Sigmoid colon (tissue), 7 donors: ENCODE measurements at places on chromosomes 2 and 18.
A peak's percentile ranks its signal among the peaks of the same experiment; 100 is the strongest.

- DNase-seq, result no peak
Measured at GRCh38 chr2:187407407-187408084, 40.5 kb downstream of the CALCRL start.

DNA sequence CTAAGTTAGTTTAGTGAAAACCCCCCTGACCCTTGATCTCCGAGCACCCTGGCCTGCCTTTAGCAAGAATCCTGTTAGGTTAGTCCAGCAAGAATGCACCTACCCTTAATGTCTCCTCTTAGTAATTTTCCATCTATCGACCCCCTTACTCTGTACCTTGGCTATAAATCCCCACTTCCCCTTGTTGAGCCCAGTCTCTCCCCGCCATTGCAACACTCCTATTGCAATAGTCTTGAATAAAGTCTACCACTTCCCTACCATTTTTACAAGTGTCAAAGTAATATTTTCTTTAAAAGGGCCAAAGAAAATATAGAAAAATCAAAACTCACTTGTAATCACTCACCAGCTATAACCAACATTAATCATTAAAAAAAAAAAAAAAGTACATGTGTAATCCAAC is 4.2 kb upstream of the ZBTB7C start:
- no peak for DNase-seq

DNA sequence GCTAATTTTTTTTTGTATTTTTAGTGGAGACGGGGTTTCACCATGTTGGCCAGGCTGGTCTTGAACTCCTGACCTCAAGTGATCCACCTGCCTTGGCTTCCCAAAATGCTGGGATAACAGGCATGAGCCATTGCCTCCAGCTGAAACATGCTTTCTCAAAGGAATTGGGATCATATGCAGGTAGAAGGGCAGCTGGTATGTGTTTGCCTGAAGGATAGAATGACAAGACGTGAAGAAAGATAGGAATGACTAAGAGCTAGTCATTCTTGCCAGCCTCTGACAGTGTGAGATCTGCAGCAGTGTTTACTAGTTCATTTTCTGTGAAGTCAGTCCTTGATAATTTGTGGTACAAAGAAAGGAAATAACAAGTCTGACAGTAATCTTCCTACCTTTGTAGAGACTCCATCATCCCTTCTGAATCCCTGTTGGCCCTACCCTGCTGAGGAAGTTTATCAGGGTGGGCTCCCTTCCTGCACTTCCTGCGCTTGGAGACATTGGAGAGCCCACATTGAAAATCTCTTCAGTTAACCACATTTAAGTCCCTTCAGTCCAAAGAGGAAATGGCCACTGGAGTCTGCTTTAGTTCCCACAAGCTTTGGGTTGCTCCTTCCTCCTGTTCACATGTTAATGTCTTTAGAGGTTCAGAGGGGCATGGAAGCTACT is 14.7 kb downstream of the CFLAR start:
- no peak for DNase-seq

DNA sequence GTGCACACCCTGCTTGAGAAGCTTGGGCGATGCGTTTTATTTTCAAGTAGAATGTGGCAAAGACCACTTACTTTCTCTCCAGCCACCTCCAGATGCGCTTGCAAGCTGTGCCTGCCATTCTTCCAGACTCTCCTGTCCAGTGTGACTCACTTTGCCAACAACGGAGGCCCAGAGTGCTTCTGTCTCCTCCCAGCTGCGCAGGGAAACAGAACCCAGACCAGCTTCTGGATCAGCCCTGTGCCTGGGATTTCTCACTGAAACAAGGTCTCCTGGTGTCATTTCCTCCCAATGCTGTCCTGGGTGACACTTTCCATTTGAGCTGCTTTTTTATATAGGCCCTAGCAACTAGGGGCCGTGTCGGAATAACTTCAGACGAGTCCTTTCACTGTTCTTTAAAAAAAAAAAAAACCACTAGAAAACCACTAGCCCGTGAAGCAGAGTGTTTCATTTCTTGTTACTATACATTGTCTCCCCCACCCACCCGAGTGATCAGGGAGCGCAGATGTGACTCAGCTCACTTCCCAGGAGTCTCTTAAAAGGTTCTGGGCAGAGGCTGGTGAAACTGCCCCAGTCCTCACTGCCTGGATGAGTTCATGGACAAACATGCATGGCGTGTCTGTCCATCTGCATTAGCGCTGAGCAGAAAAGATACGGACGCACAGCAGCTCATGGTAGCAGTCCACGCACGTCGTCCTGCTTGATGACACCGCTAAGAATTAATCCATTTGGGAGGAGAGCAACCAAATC is 25.3 kb upstream of the RPL31 start:
- DNase-seq, result peak; percentile 83

- no peak for DNase-seq
Measured at GRCh38 chr18:44687421-44687820, 6.7 kb downstream of the SETBP1 start.

DNA sequence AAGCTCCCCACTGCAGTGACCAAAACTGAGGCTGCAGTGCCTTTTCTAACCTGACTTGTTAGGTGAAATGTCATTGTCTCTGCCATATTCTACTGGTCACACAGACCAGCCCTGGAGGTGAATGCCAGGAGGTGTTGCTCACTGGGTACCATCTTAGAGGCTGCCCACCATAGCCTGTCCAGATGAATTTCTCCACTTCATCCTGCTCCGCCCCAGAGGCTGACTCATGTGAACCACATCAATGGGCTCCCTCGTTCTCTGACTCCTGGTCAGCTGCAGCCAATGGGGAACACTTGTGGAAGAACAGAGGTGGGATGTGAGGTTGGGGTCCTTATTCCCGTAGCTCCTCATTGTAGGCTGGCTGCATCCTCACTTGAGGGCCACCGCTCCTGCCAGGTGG is 3.4 kb upstream of the NARS1 start:
- no peak for DNase-seq

GRCh38 chr2:10078704-10079265 is 1.4 kb downstream of the CYS1 start:
- DNase-seq, result no peak
